ENCODE measurements at places on chromosomes 6 and 20.

DNA sequence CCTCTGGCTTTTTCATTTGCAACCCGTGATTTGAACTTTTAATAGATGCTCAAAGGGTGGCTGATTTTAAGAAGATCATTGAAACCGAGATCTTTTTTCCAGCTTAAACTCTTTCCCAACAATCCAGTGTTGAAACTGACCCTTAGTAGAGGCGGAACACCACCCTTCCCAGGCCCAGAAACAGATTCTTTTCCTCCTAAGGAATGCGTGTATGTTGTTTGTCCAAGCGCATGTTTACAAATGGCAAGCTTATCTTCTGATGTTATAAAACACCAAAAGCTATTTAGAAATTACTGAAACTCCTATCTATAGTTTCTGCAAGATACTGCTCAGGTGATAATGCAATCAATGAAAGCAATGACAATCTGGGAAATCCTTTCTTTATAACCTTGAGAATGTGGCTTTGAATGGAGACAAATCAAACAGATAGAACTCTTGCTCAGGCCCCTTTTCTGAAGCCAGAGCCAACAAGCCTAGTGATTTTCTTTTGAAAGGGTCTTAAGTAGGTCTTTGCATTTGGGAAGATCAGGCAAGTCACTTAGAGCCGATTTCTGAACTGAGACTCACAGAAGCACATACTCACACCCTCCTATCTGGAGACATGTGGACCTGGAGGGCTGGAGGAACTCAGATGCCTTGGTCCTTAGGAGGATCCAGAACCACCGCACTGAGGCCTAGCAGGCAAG, 9.1 kb downstream of the BANF2 start:
- no peak for DNase-seq

- DNase-seq = no peak
Measured at GRCh38 chr6:52503323-52503747, 73.5 kb downstream of the TRAM2 start.

GRCh38 chr6:33160728-33161344, 31.4 kb downstream of the COL11A2 start:
- DNase-seq = peak; percentile 83

GRCh38 chr6:150169609-150170008, 26.8 kb downstream of the PPP1R14C start:
- DNase-seq = peak; percentile 74

GRCh38 chr6:20211037-20211940, 980 bp downstream of the MBOAT1 start:
- no peak for DNase-seq

GRCh38 chr20:5796331-5797040, 46.3 kb downstream of the SHLD1 start:
- DNase-seq = no peak

DNA sequence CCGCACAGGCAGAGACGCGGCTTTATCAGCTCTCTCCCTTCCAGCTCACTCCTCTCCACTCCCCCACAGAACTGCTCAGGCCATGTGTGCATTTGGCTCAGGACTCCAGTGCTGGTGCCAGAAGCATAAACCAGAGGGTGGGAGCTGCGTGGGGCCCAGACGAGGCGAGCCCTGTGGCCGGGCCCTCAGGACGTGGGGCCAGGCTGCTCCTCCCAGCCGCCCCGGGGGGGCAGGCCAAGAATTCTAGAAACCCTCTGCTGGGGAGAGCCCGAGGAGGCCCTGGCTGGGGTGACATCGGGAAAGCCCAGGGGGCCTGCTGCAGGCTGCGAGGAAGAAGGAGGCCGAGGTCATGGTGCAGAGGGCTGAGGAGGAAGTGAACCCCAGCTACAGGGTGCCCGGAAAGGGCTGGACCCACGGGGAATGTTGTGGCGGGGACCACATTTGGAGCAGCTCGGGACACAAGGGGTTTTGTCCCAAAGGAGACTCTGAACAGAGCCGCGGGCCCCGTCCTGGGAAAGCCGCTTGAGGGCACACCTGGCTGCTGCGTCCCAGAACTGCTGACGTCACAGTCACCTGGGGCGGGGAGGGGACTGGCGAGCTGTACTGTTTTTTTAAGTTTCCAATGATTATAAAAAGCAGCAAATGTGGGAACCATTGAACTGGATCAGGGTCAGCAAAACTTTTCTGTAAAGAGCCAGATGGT, 107.1 kb downstream of the BANF2 start:
- peak; percentile 88 for DNase-seq

DNA sequence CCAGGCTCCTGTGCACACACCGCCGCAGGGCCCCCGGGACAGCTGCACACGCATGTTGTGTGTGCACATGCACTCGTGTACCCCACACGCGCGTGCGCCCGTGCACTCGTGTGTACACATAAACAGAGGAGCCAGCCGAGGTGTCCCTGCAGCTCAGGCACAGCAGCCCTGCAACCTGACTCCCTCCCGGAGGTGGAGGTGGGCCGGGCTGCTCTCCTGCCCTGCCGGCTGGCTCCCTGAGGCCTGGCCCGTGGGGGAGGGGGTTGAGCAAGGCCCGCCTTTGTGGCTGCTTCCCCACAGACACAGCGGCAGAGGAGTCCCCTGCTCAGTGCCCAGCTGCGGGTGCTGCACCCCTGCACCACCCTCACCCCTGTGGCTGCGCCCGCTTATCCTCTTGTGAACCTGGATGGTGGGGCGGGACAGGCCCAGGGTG, 624 bp downstream of the RBBP8NL start:
- no peak for DNase-seq

DNA sequence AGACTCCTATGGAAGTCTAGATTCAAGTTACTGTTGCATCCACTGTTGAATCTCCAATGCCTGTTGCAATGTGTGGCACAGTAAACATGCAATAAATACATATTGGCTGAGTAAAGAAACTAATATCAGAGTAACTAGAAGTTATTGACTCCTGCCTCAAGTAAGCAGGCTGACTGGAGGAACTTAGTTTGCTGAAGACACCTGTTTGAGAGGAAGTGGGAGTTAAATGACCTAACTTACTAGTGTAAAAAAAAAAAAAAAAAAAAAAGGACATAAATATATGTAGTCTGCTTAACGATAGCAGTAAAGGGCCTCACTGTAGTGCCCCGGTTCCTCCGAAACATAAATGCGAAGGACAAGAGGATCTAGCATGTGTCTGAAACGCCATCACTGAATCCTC, 249.8 kb upstream of the PRDM1 start:
- DNase-seq = no peak

- DNase-seq = no peak
Measured at GRCh38 chr20:52799130-52799529, 173.0 kb upstream of the TSHZ2 start.

GRCh38 chr20:25032065-25032477, 25.9 kb downstream of the ACSS1 start:
- DNase-seq = no peak

- peak; percentile 70 for DNase-seq
Measured at GRCh38 chr20:45061244-45061643, 39.7 kb downstream of the KCNS1 start.

DNA sequence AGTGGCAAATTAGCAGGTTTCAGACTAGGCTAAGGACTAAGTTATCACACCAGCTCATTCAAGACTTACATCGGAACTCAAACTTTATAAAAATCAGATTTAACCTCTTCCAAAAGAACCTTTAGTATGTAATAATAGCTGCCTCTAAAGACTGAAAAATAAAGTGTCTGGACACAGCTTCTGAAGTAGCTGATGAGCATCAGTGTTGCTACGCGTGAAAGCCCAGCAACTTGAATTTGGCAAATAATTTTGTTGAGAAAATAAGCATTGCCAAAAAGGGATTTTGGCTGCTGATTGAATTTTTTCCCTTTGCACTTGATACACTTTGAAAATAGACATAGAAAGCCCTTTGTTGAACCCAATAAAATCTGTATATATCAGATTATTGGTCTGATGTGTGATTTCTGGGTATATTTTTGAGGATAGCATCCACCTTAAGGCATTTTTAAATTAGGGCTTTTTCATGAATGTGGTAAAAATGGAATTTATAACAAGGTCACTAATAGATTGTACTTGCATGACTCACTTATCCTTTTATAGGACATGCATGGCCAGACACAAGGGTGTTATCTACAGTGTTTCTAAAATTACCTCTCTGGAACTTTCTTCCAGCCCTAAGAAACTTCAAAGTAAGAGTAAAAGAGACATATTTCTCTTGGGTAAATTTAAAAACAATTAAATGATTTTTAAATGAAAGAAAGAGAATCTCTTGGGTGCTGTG, 350.4 kb downstream of the TENT5A start:
- DNase-seq = peak; percentile 77

DNA sequence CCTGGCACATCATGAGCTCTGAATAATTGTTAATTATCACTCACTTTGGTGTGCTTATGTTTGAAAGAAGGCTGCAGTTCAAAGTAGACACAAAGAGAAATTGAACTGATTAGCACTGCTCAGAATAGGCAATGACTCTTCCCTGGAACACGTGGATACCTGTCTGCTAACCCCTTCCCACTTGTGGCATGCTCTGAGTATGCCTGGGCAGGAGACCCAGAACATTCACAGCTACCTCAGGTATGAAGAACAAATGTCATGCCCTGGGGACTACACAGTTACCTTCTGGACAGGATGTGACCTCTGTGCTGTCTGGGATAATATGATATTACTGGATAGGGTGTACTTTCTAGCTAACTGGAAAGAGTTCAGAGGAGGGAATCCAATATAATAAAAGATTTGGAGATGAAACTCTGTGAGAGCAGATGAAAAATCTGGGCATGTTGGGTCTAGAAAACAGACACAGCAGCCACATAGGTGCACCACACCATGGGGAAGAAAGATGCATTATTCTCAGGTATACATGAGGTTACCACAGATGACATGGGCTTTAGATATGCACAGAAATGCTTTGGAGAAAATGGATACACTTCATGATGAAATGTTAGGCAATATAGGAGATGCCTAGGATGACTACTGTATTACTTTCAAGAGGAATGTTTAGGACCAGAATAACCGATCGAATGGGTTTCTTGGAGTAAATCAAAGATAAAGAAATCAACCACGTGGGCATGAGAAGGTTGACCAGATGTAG, 324.2 kb upstream of the PREP start:
- peak; percentile 71 for DNase-seq

GRCh38 chr6:311679-312220, 19.5 kb downstream of the DUSP22 start:
- DNase-seq = no peak

- DNase-seq = no peak
Measured at GRCh38 chr20:36113036-36113435, 41.5 kb upstream of the EPB41L1 start.

DNA sequence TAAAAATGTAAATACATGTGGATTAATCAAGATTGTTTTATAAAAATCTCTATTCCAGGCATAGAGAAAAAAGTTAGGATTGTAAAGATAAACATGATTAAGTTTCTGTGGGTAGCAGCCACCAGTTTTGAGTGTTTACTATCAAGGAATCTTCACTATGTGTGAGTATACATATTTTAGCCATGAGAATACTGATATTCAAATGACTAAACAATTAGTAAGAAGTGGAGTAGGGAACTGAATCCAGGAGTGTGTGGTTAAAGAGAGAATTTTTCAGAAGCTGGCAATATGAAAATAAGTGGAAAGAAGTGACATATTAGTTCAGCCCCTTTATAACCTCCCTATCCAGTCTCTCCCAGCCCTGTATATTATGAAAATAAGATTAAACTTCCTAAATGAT, 10.3 kb downstream of the ELOVL2 start:
- DNase-seq = peak; percentile 84

DNA sequence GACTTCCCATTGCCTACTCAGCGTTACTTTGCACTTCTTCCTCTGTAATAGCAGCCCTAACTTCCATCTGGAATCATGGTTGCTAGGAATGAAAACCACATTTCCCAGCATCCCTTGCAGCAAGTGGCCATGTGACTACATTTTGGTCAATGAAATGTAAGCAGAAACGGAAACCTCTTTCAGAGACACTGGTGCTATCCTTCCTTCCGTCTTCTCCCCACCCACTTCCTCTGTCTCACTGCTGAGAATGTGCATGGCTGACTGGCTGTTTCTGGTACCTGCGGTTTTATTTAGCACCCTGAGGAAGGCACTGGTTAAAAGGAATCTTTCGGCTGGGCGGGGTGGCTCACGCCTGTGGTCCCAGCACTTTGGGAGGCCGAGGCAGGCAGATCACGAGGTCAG, 107.4 kb downstream of the SCML4 start:
- DNase-seq = peak; percentile 30

GRCh38 chr6:8556370-8557013, 121.1 kb upstream of the SLC35B3 start:
- peak; percentile 42 for DNase-seq

DNA sequence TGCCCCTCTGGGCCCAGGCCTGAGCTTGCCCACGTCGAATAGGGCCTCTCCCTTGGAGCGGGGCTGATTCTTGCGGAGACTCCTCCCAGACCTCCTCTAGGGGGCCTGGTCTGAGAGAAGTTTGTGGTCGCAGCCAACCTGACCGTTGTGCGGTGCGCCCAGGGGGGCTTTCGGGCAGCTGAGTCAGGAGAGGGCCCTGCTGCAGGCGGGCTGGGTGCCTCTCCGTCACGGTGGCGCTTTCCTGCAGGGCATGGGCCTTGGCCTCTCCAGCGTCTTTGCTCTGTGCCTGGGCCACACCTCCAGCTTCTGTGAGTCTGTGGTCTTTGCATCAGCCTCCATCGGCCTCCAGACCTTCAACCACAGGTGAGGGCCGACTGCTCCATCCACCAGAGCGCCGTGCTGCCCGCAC, 12.9 kb downstream of the SLC17A9 start:
- no peak for DNase-seq

- peak; percentile 91 for DNase-seq
Measured at GRCh38 chr20:43752561-43753301, 25.9 kb upstream of the GTSF1L start.

DNA sequence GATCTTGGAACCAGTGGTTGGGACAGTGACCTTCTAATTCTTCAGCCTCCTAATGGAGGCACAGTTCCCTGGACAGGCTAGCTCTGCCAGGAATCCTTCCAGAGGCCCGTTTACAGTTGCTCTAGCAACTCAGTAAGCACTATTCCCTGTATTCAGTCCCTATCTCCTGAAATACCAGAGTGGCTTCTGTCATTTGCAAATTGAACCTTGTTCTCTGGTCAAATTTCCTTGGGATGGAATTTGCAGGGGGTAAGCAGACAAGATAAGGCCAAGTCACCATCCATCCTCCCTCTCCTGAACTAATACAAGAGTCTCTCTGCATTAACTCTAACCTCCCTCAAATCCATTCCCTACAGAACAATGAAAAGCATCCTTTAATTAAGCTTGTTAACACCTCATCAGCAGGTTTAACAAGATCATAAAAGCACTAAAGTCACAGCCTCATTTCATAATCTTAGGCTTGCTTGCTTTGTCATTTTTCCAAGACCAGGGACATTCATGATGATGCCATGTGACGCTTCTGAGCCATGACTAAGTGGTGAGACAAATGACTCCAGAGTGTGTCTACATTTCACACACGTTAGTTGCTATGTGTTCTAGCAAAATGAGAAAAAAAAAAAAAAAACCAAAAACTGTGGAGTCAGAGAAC, 37.1 kb downstream of the SLC22A23 start:
- peak; percentile 65 for DNase-seq

DNA sequence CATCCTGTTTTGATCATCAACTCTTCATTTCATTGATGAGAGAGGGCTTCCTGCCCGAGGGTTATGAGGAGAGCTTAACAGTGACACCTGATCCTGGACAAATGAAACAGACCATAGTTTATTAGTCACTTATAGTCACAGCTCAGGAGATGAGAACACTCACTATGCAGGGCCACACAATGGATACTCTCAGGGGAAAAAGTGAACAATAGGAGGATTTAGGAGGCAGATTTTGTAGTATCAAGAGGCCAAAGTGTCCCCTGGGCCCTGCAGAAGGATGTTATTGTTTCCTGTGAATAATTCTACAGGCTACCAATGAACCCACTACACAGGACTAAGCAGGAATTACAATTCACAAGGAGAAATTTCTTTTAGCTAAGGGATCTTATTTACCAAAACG, 772.8 kb upstream of the MAN1A1 start:
- no peak for DNase-seq

GRCh38 chr6:106512968-106513574, 116.2 kb downstream of the RTN4IP1 start:
- DNase-seq = no peak

Measured in fibroblast of upper back skin (primary cell).